Lower lobe of right lung (tissue), 2 donors: ENCODE measurements at places on chromosomes 13 and 19.

GRCh38 chr19:39277598-39277997 lies 9.4 kb downstream of the IFNL2 start:
- DNase-seq = no peak

DNA sequence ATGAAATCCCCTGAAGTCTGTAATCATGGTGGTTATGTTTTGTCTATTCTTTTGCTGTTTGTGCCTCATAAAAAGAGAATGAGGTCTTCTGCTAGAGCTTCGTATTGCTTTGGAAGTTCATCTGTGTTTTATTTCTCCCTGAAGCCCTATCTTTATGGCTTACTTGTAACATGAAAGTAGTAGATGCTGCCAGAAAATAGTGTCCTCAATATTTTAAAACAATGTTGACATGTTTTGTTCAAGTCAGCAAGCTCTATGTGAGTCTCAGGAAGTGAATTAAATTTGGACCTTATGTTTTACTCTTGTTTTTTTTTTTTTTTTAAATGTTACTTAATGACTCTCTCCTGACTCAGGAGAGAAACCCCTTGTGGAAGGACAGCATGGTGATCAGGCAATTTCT lies 130.5 kb downstream of the B3GLCT start:
- DNase-seq = no peak

DNA sequence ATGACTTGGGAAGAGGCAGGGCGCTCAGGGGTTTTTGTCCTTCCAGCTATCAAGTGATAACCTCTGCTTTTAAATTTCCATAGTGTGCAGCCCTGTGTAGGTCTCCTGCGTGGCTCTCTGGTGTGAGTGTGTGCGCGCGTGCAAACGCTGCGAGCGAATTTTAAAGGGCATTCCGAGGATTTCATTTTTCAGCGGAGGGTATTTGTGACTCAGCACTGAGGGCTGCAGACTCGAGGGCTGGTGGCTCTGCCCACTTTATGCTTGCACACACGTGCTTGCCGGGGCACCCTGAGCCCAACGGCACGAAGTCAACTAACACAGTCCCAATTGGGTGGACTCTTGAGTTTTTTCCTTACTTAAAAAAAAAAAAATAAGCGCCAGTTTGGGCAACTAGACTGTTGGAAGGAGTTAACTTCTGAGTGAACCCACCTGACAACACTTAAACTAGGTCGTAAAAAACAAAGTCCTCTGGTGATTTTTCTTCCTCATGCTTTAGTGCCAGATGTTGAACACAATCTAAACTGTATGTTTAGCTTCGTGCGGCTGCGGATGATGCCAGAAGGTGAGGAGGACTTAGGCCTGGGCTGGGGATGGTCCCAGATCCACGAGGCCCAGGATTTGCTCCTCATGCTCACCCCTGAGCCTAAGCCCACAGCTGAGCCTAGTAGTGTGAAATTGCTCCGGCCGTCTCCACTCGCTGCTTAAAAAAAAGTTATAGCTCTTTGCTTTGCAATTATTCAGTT lies 2.1 kb downstream of the FGF9 start:
- no peak for DNase-seq

DNA sequence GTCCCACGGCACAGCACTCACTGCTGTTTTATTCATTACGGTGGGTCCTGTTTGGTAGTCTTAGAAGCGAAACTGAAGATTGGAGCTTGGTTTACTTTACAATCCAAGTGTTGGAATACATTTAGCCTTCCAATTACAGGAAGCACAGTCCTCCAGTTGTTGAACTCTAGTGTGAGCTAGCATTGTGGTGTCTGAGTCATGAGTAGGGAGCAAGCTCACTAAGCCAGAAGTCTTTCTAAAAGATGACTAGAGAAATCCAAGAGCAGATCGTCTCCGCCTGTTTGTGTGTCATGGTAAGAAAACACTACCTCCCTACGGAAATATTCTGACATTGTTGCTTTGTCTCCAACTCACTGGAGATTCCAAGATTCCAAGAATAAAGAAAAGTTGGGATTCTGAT lies 10.1 kb upstream of the SHISA2 start:
- DNase-seq = no peak

DNA sequence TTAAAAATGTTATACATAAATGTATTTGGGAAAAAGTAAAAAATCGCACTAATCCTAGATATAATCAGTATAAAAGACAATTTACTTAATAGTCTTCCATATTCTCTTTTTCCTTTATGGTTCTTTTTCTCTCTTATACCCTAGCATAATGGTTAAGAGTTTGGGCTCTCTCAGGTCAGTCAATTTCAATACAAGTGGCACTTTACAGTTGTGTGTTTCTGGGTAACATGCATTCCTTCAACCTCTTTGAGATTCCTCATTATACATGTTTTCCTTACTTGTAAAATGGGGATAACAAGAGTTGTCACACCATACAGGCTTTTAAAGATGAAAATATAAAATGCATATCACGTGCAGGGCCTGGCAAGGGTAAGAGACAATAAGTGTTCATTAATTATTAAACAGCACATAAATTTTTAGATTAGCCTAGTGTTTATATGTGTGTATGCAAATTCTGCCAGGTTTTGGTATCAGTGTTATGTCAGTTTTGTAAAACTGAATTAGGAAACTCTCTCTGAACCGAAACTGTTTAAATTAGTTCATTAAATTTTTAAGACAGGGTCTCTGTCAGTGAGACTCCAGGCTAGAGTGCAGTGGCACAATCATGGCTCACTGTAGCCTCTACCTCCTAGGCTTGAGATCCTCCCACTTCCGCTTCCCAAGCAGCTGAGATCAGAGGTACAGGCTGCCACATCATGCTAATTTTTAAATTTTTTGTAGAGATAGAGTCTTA lies 49.8 kb downstream of the ELF1 start:
- no peak for DNase-seq

GRCh38 chr19:45876161-45876410 lies 9.9 kb downstream of the IRF2BP1 start:
- no peak for DNase-seq

DNA sequence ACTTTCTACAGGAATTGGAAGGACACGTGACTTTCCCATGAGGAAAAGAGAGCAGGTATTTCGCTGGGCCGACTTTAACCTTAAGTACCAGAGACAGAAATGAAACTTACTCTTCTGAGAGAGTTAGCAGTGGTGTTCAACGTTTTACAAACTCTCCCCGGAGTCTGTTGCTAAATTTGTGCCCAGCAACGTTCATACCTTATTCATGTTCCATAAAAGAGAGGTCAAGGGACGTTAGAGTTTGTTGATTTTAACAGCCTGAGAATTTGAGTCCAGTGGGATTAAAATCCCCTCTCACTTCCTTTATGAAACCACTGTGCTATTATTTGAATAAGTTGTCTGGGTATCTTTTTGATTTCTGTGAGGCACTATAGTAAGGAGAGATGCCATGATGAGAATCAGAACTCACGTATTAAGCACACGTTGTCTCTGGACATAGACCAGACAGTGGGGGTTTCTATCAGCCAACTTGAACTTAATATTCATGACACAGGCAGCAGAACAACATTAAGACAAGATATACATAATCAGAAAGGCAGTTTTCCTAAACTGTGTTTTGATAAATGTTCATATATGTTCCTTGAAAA lies 33.4 kb downstream of the SPRY2 start:
- DNase-seq = no peak

- DNase-seq = no peak
Observed at GRCh38 chr19:14554382-14554812, 17.5 kb downstream of the NDUFB7 start.

GRCh38 chr19:42366673-42367072 lies 23.4 kb downstream of the CNFN start:
- no peak for DNase-seq

DNA sequence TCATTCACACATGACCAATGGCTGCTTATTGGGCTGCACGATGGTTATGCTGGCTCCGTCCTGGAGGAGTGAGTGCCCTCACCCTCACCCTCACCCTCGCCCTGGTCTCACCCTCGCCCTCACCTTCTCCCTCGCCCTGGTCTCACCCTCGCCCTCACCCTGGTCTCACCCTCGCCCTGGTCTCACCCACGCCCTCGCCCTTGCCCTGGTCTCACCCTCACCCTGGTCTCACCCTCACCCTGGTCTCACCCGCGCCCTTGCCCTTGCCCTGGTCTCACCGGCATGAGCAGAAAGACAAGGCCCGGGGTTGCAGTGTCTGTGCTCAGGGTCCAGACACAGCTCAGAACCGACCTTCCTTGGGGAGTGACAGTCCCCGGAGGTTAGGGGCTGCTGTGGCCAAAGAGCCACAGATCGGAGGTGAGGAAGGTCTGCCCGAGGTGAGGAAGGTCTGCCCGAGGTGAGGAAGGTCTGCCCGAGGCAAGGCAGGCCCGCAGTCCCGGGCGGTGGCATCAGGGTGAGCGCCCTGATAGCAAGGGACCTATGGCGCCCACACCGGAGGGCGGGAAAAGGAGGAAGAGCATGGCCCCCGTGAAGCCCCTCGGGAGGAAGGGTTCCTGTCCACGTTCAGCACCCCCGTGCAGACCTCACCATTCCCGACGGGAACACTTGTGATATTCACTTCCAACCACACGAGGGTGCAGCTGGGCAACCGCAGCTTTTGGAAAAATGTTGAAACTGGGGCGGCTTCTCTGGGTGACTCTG lies 65.6 kb downstream of the MCF2L start:
- DNase-seq = no peak

- no peak for DNase-seq
Observed at GRCh38 chr19:49347835-49348234, 12.6 kb downstream of the CD37 start.

DNA sequence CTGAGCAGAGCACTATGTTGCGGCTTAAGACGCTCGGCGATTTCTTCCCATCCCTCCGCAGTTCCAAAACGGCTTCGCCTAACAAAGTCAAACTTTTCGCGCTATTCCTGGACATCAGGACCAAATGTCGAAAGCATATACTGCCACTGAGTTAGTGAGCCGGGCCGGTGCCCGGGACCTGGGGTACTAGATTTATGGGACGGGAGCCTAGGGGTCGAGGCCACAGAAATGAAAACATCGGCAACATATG lies 699 bp downstream of the RCBTB2 start:
- DNase-seq = no peak

GRCh38 chr13:84933797-84934196 lies 865.4 kb downstream of the SLITRK6 start:
- no peak for DNase-seq

- no peak for DNase-seq
Observed at GRCh38 chr13:30312904-30313303, 5.6 kb upstream of the KATNAL1 start.

GRCh38 chr13:20825477-20825875 lies 51.7 kb upstream of the EEF1AKMT1 start:
- no peak for DNase-seq

- DNase-seq = no peak
Observed at GRCh38 chr19:33225458-33225926, at the start of gene SLC7A10. Gene SLC7A10, minus strand, starts transcription at chr19:33225850. Its CDS starts 147 bp downstream, at chr19:33225703.

GRCh38 chr19:45443462-45444317 lies 20.0 kb upstream of the ERCC1 start:
- peak; percentile 98 for DNase-seq

DNA sequence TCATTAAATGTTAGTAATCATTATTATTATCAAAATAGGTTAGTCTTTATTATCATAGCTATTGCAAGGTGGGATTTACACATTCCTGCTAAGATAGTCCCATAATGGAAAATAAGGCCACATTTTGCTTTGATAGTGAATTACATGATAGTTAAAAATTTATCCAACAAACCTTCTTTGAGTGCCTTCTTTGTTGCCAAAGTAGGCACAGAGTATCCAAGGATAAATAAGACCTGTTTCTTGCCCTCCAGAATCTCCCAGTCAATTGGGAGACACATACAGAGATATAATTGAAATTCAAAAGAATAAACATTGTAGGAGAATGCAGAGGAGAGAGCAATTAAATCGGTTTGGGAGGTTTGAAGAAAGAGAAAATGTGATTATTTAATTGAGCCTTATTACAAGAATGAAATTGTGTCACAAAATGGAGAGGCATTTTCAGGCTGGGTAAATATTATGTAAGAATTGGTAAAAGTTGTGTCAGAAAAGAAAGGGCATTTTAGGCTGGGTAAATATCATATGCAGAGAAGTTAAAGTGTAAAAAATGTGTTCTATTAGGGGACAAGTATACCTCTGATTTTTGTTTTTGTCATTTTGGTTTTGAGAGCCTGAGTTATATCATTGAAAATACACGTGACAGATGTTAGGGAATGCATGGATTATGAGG lies 189.3 kb downstream of the POU4F1 start:
- DNase-seq = no peak

DNA sequence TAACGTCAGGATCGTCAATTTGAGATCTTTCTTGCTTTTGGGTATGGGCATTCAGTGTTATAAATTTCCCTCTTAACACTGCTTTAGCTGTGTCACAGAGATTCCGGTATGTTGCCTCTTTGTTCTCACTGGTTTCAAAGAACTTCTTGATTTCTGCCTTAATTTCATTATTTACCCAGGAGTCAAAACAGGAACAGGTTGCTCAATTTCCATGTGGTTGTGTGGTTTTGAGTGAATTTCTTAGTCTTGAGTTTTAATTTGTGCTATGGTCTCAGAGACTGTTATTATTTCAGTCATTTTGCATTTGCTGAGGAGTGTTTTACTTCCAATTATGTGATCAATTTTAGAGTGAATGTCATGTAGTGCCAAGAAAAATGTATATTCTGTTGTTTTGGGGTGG lies 153.1 kb downstream of the PCDH17 start:
- no peak for DNase-seq

DNA sequence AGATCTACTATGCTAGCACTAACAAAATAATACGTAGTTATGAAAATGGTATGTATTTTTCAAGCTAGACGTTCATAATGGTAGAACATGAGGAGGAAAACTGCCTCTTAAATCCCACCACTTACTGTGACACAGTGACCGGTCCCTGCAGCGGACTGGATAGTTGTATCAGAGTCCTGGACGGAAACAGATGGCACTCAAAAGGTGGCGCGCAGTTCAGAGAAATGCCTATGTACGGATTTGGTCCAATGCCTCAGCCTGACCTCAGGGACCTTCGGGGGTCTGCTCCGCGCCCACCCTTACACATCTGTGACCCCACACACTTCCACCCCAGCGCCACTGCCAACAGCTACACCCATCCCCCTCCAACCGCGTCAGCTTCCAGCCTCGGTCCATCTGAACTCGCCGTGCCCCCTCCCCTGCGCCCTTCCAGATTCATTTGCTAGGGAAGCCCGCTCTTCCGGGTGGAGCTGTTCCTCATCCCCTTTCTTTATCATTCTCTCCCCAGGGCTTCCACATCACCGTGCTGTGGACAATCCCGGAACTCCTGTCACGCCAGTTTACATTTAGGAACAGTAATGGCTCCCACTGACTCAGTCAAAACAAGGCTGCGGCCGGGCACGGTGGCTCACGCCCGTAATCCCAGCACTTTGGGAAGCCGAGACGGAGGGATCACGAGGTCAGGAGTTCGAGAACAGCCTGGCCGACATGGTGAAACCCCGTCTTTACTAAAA lies 792 bp upstream of the LENG8 start:
- peak; percentile 74 for DNase-seq

- no peak for DNase-seq
Observed at GRCh38 chr13:19674898-19675297, 41.4 kb downstream of the MPHOSPH8 start.

DNA sequence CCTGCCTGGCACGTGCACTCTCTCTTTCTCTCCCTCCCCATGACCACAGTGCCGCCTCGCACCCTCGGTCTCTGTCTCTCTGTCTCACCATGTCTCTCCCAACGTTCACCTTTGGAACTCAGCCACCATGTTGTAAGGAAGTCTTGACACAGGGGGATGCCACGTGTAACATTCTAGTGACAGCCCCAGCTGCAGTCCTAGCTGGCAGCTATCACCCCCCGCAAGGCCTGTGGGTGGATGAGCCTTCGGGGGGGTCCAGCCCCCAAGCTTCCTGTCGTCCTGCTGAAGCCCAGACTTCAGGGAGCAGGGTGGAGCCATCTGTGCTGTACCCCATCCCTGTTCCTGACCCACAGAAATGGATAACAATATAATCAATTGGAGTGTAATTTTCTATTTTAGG lies 118.5 kb downstream of the SOX1 start:
- no peak for DNase-seq

- DNase-seq = no peak
Observed at GRCh38 chr19:39890755-39891551, 43.5 kb downstream of the FCGBP start.
